8988T (cell line): ENCODE measurements at places on chromosomes 2 and 18.

DNA sequence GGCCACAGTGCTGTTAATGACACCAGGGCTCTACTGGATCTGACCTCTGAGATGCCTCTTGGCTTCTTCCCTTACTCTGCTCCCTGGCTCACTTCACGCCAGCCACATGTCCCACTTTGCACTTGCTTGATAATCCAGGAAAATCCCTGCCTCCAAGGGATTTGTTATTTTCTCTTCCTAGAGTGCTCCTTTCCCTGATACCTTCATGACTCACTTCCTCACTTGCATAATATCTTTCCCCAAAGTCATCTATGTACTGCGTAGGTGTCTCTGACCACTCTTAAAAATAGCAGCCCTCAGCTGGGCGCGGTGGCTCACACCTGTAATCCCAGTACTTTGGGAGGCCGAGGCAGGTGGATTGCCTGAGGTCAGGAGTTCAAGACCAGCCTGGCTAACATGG lies 572.3 kb downstream of the PLCL1 start:
- no peak for DNase-seq

DNA sequence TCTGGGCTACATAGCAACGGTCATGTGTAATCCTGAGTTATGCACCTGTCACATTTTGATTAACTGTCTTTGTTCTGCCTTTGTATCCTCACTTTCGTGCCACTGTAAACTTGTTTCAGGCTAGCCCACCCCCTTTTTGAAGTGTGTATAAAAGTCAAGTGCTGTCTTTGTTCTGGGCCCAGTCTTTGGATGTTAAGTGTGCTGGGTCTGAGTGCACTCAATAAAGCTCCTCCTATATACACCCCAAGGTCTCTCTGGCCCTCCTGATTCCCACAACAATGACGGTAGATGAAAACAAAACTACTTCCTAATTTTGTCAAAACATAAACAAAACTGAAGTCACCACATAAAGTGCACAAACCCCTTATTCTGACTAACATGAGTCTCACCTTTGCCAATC lies 633.4 kb downstream of the DSC3 start:
- no peak for DNase-seq

DNA sequence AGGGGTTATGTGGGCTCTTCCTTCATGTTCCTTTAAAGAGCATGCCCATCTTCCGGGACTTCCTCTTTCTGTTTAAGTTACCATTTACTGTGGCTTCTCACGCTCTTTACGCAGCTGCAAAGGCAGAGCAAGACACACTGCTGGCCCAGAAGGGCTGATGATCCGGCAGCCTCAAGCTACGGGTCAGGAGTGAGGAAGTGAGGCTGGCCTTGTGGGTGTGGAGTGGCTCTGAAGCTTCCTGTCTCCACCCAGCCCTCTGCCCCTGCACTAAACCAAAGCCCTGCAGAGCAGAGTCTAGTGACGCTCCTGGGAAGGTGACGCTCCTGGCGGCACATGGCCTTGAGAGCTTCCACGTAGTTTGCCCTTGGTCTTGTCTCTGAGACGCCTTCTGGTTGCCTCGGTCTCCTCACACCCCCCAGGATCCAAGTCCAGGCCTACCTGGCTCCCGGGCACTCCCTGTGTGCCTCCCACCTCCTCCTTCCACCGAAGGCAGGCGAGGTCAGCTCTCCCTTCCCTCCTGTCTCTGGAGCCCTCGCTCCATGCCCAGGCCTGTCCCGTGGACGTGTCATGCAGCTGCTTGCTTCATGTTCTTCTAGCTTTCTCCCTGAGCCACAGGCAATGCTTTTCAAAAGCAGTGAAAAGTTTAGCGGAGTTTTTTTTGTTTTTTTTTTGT lies 50.3 kb downstream of the ARL4C start:
- DNase-seq: no peak

DNA sequence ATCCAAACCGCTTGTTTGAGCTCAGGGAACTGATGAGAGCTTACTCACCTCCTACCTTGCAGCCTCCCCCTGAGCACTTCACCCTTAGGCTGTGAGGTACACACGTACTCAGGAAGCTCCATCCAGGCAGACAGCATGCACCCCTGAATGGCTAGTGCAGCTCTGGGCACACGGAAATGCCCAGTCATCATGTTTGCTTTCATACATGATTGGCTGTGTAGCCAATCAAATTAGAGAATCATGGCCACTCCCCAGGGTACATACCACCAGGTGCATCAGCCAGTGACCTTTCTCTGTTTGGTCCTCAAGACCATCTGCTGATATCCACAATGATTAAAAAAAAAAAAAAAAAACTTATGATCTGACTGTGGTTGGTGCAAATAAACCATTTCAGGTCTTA lies 42.1 kb downstream of the RNF152 start:
- no peak for DNase-seq
